Stimulated activated CD8-positive, alpha-beta memory T cell treated with anti-CD3 and anti-CD28 coated beads, Interleukin-2, amount 100 ng/mL, for 48 hours (primary cell): ENCODE measurements at places on chromosomes 12 and 14.

- no peak for DNase-seq
Observed at GRCh38 chr12:116964054-116965050, 53.6 kb downstream of the FBXW8 start.

- no peak for DNase-seq
Observed at GRCh38 chr12:116528065-116528464, 31.1 kb upstream of the MAP1LC3B2 start.

DNA sequence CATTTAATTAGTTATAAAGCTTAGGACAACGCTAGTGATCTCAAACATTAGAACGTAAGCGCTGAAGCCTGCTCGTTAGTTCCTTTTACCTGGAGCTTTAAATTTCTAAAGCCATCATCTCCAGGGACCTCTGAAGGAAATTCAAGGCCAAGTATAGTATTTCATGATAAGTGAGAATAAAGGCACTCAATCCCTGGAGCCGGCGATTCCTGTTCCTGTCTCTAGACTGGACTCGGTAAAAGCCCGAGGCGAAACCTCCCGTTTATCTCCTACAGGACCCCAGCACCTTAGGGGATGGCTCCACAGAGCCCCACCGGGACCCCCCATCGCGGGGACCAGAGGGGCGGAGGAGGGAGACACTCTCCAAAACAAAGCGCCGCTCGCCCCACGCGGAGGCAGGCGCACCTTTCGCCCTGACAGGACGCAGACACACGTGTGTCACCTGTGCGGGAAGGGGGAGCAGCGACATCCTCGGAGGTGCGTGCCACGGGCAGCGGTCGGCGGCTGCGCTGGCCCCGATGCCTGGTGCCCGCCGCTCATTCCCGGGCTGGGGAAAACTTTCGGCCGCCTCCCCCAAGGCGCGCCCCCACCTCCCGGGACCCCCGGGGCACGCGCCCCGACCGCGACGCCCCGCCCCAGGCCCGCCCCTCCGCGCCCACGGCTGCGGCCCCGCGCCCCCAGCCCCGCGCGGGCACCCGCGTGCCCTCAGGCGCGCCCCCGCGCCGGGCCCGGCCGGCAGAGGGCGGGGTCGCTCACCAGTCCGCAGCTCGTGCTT, 678 bp downstream of the RPS6KA5 start:
- DNase-seq = peak; percentile 30

DNA sequence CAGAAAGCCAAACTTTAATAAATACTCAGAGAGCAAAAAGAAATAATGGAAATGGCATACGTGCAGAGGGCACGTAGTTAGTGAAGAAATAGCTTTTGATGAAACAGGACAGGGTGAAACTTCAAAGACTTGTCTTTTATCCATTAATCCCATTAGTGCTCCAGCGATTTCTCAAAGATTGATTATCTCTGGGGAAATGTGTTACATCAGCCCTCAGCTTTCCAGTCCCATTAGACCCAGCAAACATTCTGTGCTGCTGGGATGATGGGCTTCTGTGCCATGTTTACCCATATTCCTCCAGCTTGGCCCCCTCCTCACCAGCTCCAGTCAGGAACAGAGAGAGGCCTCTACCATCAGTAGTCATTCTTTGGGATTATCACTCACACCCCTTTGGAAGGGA, 113.1 kb downstream of the CACNA1C start:
- no peak for DNase-seq

- DNase-seq = no peak
Observed at GRCh38 chr14:47526591-47527244, 148.7 kb downstream of the MDGA2 start.

DNA sequence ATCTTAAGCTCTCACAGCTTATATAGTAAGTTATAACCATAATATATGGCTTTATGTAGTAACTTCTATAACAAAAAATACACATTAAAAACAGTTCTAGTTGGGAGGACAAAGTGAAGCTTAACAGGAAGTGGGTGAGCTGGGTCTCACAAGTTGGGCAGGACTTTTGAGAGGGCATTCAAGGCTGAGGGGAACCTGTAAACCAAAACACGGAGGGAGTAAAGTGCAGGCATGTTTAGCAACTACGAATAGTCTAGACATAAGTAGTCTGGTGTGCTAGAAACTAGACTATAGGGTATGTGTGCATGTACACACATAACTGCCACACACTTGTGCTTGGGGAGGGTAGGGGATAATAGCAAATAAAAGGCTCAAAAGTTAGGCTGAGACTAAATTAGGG, 14.2 kb upstream of the NEK9 start:
- no peak for DNase-seq

DNA sequence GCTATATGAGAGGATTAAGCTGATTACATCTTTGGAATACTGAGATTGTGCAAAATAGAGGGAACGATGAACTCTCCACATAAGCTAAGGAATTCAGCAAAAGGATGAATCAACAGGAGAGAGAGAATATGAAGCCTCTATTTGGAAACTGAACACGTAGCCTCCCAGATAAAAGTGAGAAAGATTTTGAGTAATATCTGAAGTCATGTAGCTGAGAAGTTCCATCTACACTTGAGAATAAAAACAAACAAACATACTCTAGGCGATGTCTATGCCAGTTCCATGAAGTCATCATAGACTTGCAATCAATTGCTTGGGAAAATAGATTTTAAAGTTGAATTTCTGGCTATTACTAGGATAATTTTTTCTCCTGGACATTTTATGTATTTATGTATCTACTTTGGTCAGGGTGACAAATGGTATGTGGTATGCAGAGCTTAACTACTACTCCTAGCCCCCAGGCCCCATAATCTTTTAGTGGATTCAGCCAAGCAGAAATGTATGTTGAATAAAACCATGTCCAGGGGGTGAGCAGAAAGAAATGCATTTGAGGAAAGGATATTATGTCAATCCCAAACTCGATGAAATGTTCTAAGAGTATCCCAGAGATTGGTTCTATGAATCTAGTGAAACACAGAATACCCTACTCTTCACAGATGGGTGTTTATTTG, 627.4 kb downstream of the DIO2 start:
- no peak for DNase-seq

DNA sequence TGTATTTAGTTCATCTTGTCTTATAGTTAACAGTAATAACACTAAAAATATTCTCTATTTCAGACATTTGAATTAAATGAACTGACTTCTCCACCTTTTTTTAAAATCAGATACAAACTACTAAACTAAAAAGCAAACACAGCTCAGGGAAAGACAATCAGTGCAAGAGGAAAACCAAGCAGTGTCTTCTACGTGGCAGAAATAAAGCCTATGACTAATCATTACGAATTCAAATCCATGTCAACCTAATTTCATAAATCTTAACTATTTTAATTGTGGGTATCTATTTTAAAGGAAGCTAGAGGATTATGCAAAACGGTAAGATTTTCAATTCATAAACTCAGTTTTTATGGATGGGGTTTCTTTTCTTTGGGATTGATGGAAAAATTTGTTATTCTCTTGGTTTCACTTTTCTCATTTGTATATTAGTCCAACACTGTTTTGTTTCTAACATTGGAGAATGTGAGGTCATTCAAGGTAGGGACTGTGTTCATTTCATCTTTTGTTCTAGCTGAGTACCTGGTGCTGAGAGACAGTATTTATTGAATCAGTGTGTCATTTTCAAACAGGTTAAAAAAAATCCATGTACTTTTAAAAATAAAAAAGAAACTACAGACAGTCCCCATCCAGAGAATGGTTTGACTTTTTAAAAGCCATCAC, 12.8 kb upstream of the PALS1 start:
- DNase-seq = no peak

GRCh38 chr14:105117710-105118385, 50.7 kb downstream of the JAG2 start:
- no peak for DNase-seq

DNA sequence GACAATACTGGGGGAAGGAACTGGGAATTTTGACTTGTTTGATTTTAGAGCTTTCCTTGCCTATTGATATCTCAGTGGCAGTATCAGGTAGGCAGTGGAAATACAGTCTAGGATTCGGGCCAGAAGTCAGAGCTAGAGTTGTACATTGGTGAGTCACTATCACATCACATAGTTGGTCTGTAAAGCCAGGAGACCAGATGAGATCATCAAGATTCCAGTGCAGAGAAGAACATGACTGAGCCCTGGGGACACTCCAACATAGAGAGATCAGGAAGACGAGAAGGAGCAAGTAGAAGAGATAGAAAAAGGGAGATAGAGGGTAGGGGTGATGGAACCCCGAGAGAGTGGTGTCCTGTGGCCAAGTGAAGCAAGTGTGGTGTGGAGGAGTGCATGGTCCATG, 46.6 kb upstream of the NR1H4 start:
- no peak for DNase-seq

GRCh38 chr12:62919838-62920237, 15.1 kb downstream of the PPM1H start:
- DNase-seq = no peak

DNA sequence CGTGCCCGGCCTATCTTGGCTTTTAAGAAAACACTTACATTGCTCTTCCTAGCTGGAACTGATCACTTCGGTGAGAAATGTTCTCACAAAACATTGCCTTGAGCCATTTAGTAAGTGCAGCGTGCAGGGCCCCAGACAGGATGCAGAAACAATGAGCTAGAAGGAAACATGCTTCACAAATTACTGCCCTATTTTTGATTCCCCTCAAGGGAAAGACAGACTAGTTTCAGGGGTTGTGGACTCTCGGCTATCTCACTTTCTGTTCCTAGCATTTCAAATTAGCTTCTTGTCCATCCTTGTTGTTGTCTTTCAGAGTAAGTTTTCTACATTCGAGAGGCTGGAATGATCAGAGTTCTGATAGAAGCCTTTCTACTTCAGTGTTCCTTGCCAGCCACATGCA, 21.6 kb downstream of the TGFB3 start:
- no peak for DNase-seq

DNA sequence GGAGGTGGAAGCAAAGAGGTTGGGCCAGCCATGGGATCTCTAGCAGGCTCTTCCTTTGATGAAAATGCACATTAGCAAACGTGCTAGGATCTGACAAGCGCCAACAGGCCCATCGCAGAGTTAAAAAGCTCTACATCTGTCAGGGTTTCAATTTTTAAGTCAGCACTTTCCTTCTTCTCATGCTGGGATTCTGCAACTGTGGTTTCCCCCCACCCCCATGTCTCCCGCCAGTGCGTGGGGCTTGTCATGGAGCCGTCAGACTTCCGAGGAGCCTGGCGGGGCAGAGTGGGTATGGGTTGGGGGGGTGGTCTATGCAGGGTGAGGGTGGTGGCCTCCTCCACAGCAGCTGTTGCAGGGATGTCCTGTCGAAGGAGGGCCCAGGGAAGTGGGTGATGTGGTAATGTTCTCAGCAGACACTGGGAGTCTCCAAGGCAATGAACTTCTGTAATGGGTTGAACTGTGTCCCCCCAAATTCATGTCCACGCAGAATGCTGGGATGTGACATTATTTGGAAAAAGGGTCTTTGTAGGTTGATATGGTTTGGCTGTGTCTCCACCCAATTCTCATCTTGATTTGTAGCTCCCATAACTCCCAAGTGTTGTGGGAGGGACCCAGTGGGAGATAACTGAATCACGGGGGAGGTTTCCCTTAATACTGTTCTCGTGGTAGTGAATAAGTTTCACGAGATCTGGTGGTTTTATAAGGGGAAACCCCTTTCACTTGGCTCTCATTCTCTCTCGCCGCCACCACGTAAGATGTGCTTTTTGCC, 115.2 kb upstream of the MAP1LC3B2 start:
- DNase-seq = no peak

DNA sequence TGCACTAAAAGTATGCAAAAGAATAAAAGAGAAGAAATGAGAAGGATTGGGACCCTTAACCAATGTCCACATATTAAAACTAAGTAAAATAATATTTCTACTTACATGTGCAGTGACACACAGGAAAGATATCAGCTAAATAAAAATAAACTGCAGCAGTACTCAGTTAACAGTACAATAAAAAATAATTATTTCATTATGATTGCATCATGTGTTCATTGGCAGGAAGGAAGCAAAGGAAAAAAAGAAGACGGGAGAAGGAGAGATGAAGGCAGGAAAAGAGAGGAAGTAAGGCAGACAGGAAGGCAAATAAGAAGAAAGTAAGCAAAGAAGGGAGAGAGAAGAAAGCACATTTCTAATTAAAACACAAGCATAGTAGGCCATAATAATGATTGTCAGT, 33.0 kb downstream of the RASSF9 start:
- no peak for DNase-seq
